ENCODE measurements at places on chromosomes 2 and 18.

- DNase-seq = no peak
Observed at GRCh38 chr2:190879474-190880377, 895 bp upstream of the GLS start.

DNA sequence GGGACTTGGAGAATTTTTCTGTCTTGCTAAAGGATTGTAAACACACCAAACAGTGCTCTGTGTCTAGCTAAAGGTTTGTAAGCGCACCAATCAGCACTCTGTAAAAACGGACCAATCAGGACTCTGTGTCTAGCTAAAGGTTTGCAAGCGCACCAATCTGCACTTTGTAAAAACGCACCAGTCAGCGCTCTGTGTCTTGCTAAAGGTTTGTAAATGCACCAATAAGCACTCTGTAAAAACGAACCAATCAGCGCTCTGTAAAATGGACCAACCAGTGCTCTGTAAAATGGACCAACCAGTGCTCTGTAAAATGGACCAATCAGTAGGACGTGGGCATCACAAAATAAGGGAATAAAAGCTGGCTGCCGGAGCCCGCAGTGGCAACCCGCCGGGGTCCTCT is 16.5 kb downstream of the ABI2 start:
- no peak for DNase-seq

- DNase-seq = no peak
Observed at GRCh38 chr2:60486067-60486466, 67.4 kb downstream of the BCL11A start.

DNA sequence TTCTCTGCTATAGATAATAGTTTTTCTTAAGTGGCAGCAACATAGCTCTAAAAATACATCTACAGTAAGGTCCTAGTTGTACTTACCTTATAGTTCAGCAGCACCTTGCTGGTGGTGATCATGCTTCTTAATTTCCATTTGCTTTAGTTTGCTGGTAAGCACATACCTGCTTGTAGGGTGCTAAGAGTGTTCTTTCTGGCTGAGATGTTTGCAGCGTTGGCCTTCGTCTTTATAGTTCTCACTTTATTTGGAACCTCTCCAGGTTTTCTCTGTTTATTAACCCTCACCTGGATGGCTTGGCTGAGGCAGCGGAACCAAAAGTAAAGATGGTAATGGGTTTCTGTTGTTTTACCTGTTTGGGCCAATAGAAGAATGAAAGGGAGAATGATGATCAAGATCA is 123.6 kb upstream of the EFEMP1 start:
- peak; percentile 82 for DNase-seq

DNA sequence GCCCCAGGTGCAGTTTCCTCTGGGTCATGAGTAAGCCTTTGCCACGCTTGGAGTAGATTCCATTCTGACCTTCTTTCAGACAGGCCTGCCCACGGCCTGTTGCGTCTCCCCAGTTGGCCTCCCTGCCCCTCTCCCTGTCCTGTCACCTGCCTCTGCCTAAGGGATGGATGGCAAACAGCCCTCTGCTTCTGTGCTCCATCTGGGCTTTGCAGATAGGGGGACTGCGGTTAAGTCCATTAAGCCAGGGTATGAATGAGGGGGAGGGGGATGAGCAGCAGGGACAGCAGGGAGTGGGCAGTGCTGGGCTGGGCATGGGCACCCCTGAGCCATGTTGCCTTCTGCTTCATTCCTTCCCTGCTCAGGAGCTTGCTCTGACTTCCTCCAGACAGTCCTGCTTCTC is 37.6 kb upstream of the B3GNT7 start:
- no peak for DNase-seq

DNA sequence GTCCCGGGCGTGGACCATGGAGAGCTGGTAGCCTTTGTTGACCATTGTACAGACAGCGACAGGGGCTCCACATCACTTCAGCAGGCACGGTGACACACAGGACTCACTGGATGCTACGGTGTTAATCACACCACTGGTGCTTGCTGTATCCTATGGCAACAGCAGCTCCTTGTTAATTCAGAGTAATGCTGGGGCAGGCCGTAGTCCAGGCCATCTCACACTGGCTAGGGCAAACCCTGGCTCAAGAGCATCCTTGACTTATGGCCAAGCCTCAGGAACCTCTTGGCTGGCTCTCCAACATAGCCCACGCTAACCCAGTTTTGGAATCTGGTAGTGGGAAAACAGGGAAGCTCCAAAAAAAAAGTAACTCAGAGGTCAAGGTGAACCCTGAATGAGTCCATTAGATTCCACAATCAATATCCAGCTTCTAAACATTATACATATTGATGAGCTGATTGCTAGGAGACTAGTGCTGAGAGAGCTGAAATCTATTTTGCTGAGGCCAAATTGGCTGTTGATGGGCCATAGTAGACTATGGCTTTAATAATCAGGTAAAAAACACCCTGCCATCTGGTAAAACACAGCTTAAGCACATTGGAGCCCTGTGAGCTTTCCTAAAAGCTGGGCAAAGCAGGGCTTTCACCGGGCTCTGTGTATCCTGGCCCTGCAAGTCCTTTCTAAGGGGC is 253.6 kb downstream of the PRKCE start:
- DNase-seq = no peak

- no peak for DNase-seq
Observed at GRCh38 chr2:240823449-240824336, 3.7 kb upstream of the KIF1A start.

GRCh38 chr18:43572163-43572562 is 294.9 kb upstream of the SYT4 start:
- no peak for DNase-seq

All from COR-L47 (cell line).